Mesenteric fat pad (tissue), 1 donor: ENCODE measurements at places on chromosomes 1 and 21.

DNA sequence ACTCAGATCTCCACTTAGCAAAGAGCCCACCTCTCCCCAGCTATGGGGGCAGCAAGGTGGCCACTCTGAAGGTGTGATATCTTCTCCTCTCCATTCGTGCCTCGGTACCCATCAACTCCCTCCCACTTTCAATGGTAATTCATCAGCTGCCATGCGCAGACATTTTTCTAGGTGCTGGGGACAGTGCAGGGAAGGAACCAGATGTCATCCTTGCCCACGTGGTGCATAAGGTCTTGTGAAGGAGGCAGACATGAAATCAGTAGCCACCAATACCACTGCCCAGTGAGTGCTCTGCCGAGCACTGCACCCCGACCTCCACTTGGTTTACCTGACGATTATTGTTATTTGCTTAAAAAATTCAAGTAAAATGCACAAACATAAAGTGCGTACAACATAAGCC is 76.3 kb upstream of the CSF3R start:
- peak; percentile 24 for DNase-seq

DNA sequence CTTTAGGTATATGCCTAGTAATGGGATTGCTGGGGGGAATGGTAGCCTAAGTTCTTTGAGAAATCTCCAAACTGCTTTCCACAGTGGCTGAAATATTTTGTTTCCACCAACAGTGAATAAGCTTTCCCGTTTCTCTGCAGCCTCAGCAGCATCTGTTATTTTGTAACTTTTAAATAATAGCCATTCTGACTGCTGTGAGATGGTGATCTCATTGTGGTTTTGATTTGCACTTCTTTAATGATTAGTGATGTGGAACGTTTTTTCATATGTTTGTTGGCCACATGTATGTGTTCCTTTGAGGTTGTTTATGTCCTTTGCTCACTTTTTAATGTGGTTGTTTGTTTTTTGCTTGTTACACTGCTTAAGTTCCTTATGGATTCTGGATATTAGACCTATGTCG is 237.4 kb downstream of the CENPF start:
- DNase-seq, result no peak

- DNase-seq, result no peak
Measured at GRCh38 chr1:85865213-85865612, 157.0 kb upstream of the ZNHIT6 start.

- DNase-seq, result no peak
Measured at GRCh38 chr1:9629445-9630201, 21.9 kb upstream of the PIK3CD start.

DNA sequence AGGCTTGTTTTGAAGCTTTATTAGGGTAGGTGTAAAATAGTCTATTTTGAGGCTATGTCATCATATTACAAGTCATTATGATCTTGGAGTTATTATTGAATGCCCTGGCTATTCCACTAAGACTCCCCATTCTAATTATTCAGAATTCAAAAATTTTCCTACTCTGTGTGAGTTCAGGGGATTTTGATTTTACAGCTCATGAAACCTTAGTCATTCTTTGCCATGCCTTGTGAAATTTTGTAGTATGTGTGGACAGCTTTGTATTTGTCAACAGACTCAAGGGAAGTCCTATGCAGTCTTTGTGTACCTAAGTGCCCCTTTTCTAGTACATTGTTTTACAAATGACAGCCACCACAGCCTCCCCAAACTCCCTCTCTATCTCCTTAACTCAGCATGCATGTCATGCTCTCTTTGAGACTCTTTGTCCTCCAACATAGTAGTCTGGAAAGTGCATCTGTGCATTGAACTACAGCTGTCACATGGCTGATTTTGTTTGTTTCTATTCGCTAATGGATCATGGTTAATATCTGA is 28.0 kb downstream of the CD1D start:
- DNase-seq, result no peak

GRCh38 chr1:231194476-231194842 is 32.6 kb downstream of the TRIM67 start:
- DNase-seq, result no peak

- DNase-seq, result no peak
Measured at GRCh38 chr1:180937624-180938225, 25.0 kb downstream of the KIAA1614 start.

- DNase-seq, result no peak
Measured at GRCh38 chr1:18633422-18634155, 2.9 kb downstream of the PAX7 start.

- no peak for DNase-seq
Measured at GRCh38 chr1:15519625-15520024, 4.4 kb downstream of the CASP9 start.

DNA sequence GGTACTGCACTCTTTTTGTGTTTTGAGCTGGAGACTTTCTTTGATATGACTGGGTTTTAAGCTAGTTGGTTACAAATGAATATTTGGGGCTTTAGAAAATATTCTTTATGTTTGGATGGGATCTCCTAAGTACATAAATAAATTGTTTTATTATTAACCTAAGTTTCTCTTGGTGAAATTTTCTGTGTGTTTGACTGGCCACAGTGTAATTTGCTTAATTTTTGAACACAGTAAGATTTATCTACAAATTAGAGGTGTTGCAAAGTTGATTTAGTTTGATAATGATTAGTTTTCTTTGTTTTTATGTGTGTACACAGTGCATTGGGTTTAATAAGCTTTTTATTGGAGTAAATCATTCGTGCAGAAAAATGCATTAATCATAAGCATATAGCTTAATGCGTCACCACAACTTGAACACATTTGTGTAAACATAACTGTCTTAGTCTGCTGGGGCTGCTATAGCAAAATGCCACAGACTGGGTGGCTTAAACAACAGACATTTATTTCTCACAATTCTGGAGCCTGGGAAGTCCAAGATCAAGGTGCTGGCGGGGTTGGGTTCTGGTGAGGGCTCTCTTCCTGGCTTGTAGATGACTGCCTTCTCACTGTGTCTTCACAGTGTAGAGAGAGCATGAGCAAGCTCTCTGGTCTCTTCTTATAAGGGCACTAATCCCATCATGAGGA is 17.4 kb upstream of the SLC6A9 start:
- DNase-seq, result no peak

DNA sequence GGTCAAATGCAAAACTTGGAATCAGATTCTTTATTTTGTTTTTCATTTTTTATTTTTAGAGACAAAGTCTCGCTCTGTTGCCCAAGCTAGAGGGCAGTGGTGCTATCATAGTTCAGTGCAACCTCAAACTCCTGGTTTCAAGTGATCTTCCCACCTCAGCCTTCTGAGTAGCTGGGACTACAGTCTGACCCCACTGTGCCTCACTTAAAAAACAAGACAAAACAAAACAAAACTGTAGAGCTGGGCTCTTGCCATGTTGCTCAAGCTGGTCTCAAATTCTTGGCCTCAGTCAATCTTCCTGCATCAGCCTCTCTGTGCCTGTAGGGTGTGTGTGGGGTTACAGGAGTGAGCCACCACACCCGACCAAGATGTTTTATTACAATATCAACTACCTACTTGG is 396.0 kb upstream of the USP24 start:
- DNase-seq, result no peak

DNA sequence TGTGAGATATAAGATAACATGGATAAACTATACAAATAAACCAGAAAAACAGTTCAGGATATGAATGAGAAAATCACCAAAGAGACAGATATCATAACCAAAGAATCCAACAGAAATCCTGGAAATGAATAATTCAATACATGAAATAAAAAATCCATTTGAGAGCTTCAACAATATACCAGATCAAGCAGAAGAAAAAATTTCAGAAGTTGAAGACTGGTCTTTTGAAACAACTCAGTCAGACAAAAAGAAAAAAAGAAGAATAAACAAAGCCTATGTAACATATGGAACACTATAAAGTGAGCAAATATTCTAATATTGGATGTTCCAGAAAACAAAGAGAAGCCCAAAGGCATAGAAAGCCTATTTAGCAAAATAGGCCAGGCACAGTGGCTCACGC is 5.2 kb upstream of the KRTAP12-2 start:
- no peak for DNase-seq
